ENCODE measurements at places on chromosomes 6 and 20.

DNA sequence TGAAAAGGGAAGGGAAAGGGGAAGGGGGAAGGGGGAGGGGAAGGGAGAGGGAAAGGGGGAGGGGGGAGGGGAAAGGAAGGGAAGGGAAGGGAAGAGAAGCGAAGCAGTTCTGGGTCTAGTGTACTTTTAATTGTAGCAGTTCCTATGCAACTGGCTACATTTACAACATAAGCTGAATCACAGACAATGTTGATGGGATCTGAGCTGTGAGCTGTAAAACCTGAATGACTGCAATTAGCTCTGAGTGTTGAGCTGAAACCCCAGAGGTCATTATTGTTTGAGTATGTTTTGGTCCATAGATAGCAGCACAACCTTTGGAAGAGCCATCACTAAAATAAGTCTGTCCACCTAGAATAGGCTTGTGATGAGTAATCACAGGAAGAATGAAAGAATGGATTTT, 7.2 kb upstream of the ABHD12 start:
- DNase-seq: no peak

DNA sequence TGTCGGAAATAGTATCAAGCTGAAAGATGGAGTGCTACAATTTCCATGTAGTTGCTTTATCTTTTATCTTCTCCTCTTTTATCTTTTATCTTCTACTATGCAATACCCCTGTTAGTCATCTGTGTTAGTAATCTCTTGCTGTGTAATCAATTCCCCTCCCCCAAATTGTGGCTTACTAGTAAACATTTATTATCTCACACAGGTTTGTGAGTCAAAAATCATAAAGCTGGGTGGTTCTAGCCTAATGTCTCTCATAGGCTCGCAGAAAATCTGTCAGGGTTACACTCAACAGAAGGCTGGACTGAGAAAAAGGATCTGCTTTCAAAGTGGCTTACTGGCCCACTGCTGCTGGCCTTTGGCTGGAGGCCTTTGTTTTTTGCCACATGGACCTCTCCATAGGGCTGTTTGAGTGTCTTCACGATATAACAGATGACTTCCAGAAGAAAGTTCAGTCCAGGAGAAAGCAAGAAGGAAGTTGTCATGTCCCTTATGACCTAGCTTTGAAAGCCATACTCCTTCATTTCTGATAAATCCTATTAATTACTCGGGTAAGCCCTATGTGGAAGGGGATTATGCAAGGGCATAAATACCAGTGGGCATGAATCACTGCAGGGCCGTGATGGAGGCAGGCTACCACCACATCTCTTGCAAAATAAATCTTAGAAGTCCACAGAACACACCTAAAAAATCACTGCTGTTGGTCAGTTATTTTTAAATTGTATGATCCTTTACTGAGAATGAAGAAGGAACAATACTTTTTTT, 24.5 kb upstream of the PTCHD4 start:
- no peak for DNase-seq

DNA sequence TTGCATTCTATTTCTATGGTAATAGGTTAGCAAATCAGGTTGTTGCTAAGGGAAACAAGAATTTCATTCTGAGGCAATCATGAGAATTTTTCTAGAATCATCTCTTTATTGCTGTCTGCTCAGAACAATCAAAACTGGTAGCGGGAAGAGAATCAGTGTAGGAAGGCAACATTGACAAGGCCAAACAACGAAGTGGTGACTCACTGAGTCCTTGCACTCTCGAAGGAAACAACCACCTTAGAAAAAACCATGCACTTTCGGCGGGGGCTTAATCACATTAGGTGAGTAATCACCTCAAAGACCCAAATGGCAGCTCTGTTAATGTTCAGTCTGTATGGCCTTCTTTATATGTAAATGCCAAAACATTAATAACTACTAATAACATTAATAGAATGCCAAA, 78.8 kb upstream of the MAP7 start:
- no peak for DNase-seq

- no peak for DNase-seq
Measured at GRCh38 chr6:11194356-11195218, 37.9 kb downstream of the NEDD9 start.

DNA sequence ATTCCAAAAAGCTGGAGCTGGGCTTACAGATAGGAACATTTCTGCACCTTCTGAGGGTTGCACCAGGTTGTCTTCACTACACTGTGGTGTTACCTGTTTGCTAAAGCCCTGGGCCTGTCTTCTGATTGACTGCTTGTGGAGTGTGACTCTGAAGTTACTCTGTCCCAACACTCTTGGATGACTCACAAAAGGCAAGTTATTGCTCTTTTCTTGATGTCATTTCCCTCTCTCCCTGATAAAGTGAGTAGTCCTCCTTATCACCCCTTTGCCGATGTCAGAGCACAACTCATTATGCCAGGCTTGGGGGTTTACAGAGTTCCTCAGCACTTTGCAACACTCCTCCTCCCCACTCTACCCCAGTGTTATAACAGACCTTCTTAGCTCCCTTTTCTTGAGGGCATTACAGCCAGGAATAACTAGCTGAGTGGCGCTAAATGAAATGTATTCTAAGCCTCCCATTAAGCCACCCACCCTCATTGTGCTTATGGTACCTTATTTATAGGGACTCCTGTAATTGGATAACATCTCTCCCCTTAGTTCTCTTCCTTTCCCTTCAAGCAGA, 36.1 kb upstream of the NKX2-4 start:
- no peak for DNase-seq

- no peak for DNase-seq
Measured at GRCh38 chr6:11393713-11394627, 143.6 kb upstream of the TMEM170B start.

DNA sequence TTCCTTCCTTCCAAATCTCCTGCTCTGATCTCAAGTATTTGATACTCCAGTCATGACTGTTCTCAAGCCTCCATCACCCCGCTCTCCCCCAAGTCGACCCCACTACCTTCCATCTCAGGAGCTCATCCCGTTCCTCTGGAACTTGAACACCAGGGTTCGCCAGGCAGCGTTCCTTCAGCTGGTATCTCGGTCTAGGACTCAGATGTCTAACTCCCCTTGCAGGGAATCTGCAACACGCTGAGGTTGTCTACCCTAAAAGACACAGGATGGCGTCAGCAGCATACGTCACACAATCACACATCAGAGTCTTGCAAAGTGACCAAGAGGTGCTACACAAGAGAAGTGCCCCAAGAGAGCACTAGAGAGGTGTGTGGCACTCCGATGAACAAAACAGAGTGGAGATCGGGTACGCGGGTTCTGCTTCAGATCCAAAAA, 706 bp downstream of the ZNF184 start:
- peak; percentile 8 for DNase-seq

DNA sequence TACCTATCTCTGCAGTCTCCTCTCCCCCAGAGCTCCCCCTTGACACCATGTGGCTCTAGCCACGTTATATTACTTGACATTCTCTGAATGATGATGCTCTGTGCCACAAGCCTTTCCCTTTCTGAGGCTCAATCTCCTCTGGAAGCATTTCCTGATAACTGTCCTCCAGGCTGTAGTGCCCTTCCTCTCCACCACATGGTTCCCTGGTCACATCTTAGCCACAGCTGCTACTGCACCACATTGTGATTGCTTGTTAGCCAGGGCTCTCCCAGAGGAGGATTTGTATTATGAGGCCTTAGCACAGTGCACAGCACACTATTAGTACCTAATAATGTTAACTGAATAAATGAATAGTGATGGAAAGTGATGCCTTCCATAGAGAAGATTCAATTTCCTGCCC, 63.9 kb upstream of the RCAN2 start:
- DNase-seq: no peak

Measured in HuH-7.5 (cell line).